ENCODE measurements at places on chromosomes 11 and 22.
A peak's percentile ranks its signal among the peaks of the same experiment; 100 is the strongest.

DNA sequence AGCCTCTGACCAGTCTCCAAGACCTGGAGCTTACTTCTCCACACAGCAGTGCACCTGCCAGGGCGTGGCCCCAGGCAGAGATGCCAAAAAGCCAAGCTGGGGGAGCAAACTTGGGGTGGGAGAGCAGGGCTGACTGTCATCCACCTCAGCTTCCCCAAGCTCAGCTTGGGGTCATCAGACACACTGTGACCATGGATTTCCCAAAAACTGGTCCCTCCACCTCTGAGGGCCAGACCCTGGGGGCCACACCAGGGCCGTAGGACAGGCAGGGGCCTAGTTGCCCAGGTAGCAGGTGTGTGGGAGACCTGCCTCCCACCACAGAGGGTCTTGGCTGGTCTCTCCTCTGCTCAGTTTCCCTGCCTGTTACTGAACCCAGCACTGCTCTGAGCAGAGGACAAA is 30.6 kb downstream of the ARVCF start:
- DNase-seq, result no peak

DNA sequence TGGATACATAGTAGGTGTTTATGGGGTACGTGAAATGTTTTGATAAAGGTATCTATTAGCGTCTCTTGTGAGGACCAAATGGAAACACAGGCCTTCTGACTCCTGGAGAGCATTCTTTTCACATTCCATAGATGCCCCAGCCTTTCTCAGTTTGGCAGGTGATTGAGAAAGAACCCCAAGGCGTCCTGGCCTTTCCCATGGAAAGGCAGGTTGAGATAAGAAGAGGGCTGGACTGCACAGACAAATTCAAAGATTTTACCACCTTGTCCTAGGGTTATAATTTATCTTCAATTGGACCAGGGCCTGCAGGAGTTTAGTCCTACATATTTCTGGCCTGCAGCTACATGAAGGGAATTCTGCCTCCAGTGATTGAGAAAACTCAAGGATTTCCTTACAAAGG is 661 bp upstream of the OLFML1 start:
- no peak for DNase-seq

- no peak for DNase-seq
Observed at GRCh38 chr11:31827455-31828206, 16.5 kb upstream of the PAX6 start.

- DNase-seq, result no peak
Observed at GRCh38 chr11:55054723-55055122, 207.2 kb upstream of the TRIM48 start.

DNA sequence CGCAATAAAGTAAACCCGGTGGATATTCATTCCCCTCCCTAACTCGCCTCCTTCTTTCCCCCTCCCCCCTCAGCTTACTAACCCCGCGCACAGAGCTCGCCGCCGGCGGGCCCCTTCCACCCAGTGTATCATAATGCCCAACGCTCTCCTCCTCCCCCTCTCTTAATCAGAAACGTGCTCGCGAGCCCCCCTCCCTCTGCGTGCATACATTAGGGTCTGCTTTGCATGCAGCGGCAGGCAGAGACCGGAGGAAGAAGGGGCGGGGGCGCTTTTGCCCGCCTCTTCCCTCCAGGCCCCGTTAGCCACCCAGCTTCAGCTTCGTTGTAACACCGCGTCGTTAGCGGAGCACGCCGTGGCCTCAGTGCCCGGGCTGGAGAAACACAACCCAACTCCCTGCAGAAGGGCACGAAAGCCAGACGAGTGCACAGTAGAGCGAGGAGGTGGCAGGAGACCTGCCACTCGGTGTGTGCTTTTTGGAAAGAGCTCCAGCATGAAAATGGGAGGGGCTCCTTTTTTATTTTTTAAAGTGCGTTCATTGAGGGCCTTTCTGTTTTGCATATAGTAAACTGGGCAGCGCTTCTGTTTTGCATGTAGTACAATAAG is 901 bp upstream of the KMT2A start:
- DNase-seq, result peak; percentile 64

GRCh38 chr11:55966391-55966790 is 3.4 kb downstream of the OR10AG1 start:
- DNase-seq, result no peak

DNA sequence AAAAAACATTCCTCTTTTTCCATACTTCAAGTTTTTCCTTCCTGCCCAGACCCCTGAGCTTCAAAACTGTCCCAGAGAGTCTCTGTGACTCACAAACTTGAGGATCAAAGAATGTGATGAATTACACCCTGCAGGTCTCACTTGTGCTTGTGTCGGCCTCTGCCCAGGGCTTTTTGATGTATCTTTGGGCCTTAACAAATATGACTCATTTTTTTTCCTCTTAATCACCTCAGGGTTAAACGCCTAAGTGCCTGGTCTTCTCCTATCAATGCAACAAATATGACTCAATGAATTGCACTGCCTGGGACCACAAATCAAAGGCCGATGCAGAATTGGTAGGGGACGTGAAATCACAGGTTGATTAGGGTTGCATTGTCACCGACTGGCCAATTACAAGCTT is 267.7 kb downstream of the LARGE1 start:
- no peak for DNase-seq
